ENCODE measurements at places on chromosomes 16 and 17.

- DNase-seq = no peak
Observed at GRCh38 chr16:55809851-55810250, 23.0 kb downstream of the CES1 start.

DNA sequence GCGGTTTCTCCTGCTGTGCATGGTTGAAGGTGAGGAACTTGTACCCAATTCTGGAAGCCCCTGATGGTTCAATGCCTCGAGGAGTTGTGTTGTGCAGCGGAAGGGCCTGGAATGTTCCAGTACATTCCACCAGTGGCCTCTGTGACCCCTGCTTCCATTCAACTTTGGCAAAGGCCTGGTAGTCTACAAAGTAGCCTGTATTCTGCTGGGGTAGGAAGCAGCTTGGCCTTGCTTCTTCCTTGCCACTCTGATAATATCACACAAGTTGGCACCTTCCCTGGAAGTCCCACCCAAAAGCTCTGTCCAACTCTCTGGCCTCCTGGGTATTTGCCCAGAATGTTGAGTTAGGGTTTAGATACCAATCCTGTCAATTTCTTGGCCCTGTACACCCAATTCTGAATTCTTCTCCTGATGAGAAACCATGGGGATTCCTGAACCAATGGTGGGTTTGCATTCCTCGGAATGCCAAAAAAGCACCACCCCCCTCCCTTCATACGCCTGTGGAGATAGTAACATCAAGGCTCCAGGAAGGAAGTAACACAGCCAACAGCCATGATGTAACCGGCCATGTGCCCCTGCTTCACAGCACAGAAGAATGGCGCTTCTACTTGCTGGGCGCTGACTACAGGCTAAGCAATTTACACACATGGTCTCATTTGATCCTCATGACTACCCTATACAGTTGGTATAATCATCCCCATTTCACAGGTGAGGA is 11.8 kb upstream of the FAM117A start:
- DNase-seq = no peak

DNA sequence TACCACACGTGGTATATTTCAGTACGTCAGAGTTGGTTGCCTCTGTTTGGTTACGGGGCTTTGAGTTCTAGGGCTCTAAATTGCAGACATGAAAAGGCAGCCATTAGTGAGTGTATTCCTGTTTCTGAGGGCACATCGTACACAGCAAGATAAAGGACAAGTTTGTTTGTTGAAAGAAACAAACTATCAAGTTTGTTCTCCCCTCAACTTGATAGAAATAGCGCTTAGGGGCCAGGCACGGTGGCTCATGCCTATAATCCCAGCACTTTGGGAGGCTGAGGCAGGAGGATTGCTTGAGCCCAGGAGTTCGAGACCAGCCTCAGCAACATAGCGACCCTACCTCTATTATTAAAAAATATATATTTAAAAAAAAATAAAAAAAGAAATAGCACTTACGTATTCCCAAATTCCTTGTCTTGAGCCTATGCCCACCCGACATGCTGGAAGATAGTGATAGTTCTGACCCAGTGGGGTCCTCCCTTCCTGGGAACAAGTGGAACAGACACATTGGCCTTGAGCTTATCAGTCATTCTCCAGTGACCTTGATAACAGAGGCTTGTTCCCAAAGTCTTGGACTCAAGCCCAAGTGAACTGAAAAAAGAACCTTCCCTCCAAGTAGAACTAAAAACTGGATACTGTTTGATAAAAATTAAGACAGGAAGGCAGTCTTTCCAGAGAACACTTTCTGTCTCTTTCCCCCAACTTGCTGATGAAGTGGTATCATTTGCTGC is 139.9 kb upstream of the CACNG3 start:
- no peak for DNase-seq

GRCh38 chr17:79776376-79777119 is 1.4 kb upstream of the CBX2 start:
- DNase-seq = no peak

DNA sequence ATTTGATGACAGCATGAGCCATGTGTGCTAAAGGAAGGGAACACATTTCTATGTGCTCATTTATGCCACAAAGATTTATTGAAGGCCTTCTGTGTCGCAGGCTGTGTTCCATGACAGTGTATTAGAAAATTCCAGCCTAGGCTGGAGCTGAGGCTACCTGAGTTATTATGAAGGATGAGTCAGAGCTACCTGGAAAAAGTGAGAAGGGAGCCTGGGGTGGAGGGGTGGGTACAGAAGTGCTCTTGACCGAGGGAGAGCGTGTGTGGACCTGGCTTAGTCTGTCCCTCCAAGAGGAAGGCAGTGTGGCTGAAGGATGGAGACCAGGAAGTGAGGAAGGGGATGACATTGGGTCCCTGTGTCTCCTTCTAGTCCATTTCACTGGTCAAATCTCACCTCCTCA is 98.3 kb downstream of the N4BP1 start:
- peak; percentile 77 for DNase-seq

- peak; percentile 49 for DNase-seq
Observed at GRCh38 chr17:78338486-78339259, 21.2 kb downstream of the SOCS3 start.

DNA sequence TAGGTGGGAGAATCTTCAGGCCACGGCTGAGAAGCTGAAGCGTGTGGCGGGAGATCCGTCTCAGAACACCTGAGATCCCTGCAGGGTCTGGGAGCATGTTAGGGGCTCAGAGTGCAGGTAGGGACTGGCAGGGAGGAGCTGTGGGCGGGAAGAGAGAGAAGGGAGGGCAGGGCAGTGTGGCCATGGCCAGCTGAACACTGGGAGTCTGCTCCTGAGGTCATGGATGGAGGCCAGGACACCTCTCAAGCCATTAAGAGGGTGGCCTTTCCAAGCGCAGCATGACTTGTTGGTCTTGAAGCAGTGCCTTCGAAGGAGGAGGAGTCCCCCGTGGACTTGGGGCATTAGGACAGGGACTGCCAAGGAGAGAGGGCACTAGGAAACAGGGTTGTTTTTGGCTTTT is 23.7 kb downstream of the NAA60 start:
- no peak for DNase-seq

- DNase-seq = peak; percentile 74
Observed at GRCh38 chr17:72984145-72984925, 108.2 kb downstream of the SLC39A11 start.

DNA sequence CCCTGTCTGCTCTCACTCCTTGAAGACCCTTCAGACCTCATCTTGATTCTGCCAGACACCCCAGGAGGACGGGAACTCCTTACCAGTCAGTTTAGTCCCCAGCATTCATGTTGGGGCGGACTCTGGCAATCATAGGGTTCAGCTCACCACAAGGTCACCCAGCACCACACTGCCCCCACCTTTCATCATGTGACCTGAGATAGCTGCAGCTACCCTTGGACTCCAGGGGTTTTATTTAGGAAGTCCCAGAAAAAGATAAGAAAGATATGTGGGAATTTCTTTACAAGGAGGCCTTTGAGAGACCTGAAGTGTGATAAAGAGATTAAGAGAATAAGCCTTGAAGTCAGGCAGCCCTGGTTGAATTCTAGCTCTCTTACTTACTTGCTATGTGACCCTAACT is 59.8 kb upstream of the NLK start:
- DNase-seq = no peak

GRCh38 chr16:86608301-86608747 is 30.0 kb downstream of the FOXL1 start:
- DNase-seq = no peak

DNA sequence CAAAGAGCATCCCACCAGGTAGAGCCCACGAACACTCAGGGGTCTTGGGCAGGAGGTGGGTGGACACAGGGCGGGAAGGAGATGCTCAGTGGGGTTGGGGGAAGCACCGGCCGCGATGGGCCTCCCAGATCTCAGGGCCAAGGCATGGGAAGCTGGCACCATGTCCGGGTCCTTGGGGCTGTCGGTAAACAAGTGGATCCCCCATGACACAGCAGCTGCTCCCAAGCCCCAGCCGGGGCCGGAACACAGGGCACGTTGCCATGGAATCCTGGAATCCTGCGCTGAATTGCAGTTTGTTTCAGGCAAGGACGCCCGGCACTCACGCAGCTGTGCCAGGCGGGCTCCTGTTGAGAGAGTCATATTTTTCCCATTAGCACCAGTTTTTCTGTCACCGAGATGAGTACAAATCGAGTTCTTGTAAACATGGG is 23.0 kb upstream of the CHMP6 start:
- DNase-seq = no peak

GRCh38 chr17:83119987-83120864 is 40.8 kb downstream of the METRNL start:
- no peak for DNase-seq

GRCh38 chr16:17204206-17204605 is 266.6 kb downstream of the XYLT1 start:
- no peak for DNase-seq

GRCh38 chr16:8204769-8205168 is 385.5 kb downstream of the TMEM114 start:
- DNase-seq = no peak

DNA sequence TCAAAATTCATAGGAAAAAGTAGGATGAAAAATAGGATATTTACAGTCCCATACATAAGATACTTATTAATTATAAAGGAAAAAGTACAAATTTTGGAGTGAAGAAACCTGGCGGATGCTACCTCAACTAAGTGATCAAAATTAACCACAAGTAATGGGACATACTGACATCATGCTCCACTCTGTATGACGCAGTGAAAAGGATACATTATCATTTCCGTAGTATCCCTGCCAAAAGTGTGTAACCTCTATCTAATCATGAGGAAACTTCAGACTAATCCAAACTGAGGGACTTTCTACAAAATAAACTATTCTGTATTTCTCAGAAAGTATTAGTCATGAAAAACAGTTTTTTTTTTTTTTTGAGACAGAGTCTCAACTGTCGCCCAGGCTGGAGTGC is 60.5 kb downstream of the TRIM37 start:
- no peak for DNase-seq

- no peak for DNase-seq
Observed at GRCh38 chr16:23014592-23014991, 134.7 kb downstream of the USP31 start.

GRCh38 chr16:23771642-23772041 is 16.8 kb downstream of the CHP2 start:
- DNase-seq = peak; percentile 24

- no peak for DNase-seq
Observed at GRCh38 chr16:884232-884631, 83.7 kb upstream of the GNG13 start.

GRCh38 chr16:64168371-64168770 is 953.5 kb downstream of the CDH11 start:
- no peak for DNase-seq

GRCh38 chr17:81534157-81535006 is 6.2 kb downstream of the FSCN2 start:
- no peak for DNase-seq

GRCh38 chr16:65658787-65659220 is 536.9 kb upstream of the CDH11 start:
- no peak for DNase-seq

GRCh38 chr16:84184775-84185174 is 2.1 kb downstream of the TAF1C start:
- no peak for DNase-seq

GRCh38 chr16:87918866-87919680 is 17.3 kb downstream of the CA5A start:
- DNase-seq = no peak

DNA sequence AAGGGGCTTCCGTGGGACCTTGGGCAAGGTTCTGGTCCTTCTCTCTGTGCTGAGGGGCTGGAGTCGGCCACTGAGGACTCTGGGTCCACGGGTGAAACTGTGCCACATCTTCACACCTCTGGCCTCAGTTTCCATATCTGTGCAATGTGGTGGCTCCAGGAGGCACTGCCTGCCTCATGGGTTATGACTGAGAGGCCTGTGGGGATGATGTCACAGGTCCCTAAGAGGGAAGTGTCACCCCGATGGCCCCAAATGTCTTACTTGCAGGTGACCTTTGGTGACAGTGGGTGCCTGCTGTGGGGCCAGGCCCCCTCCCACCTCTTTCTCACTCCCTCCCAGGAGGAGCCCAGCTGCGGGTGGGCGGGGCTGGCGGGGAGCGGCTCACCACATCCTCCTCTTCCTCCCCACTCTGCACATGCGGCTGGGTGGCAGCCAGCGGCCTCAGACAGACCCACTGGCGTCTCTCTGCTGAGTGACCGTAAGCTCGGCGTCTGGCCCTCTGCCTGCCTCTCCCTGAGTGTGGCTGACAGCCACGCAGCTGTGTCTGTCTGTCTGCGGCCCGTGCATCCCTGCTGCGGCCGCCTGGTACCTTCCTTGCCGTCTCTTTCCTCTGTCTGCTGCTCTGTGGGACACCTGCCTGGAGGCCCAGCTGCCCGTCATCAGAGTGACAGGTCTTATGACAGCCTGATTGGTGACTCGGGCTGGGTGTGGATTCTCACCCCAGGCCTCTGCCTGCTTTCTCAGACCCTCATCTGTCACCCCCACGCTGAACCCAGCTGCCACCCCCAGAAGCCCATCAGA is at the start of gene IL21R:
IL21R (plus strand) TSS at position 407 of the 801 bp plus-strand sequence. CDS start 27,898 bp downstream, outside the sequence.
- DNase-seq = no peak

DNA sequence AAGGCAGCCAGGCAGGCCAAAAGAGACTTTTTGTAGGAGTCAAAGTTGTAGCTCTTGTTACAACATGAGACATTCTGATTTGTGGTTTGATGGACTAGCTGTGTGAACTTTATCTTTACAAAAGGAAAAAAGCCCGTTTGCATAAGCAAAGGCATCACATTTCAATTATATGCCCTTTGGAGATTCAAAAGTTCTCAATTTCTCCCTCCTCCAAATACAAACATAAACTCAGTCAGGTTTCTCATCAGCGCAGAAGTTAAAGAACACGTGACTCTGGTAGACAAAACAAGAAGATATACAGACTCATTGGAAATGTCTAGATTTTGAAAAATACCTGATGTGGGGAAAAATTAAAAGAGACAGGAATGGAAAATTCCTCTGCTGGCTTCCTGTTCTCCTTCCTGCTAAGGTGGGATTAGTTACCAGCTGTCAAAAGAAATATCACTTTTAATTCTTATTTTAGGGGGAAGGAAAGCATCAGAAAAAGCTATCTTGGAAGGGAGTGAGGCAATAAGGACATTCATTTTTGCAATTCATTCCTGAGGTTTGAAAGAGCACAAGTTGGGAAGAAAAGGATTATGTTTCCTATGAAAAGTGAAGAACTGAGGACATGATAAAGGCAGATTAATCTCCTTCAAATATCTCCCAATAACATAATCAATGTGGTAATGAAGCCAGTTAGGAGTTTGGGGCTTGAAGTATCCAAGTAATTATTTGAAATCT is 4.6 kb upstream of the KCNJ16 start:
- no peak for DNase-seq

GRCh38 chr17:17816240-17816814 is 20.5 kb downstream of the SREBF1 start:
- DNase-seq = no peak

GRCh38 chr17:58079300-58080033 is 3.8 kb upstream of the DYNLL2 start:
- no peak for DNase-seq

- DNase-seq = no peak
Observed at GRCh38 chr17:39527220-39527813, 66.0 kb downstream of the CDK12 start.
